ENCODE measurements at places on chromosomes 2 and 18. TPM values are rescaled to one million over a fixed set of nuclear protein-coding genes. Genes with fewer than 3 reads are reported as not detected.

DNA sequence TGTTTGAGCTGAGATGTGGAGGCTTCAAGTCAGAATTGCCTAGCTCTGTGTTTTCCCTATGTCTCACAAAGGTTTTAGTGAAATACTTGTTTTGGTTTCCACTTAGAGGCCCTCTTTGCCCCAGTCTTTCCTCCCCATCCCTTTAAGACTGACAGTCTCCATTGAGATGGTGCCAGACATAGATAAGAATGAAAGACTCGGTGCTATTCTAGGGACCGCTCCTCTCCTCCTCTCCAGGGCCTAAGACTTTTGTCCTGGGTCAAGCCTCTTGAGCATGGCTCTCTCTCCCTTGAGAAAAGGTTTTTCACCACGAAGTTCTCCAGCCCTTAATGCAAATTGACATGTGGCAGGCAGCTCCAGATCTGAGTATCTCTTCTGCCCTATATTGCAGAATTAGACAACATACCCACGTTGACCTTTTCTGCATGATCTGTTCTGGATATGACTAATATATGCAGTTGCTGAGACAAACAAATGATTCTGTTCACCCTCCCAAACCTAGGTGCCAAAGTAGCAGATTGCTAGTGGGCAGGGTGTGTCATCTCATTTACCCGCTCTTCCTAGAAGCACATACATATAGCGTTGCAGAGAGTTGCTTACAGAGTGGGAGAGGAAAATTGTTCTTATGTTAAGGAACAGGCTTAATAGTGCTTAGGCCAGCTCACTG, 47.5 kb upstream of the ACSL3 start:
- H3K4me1 ChIP-seq, result peaks cover 23% of the 10 kb centered on the region
- H3K27me3 ChIP-seq, result peaks cover 7% of the 10 kb centered on the region
- no peaks in the 10 kb centered on the region for H3K36me3 ChIP-seq
- H3K4me3 ChIP-seq, result no peak overlapping the region
- DNase-seq, result peak; percentile 56
- peak overlapping the region; percentile 55 for H3K27ac ChIP-seq

GRCh38 chr18:56085551-56085950, 497.6 kb upstream of the TCF4 start:
- H3K27ac ChIP-seq, result no peak overlapping the region
- no peak for DNase-seq
- no peaks in the 10 kb centered on the region for H3K36me3 ChIP-seq
- H3K4me3 ChIP-seq, result no peak overlapping the region
- no peaks in the 10 kb centered on the region for H3K4me1 ChIP-seq

Gene SIGLEC15
- not detected for total RNA-seq

Gene LYG2
- total RNA-seq, result not detected

DNA sequence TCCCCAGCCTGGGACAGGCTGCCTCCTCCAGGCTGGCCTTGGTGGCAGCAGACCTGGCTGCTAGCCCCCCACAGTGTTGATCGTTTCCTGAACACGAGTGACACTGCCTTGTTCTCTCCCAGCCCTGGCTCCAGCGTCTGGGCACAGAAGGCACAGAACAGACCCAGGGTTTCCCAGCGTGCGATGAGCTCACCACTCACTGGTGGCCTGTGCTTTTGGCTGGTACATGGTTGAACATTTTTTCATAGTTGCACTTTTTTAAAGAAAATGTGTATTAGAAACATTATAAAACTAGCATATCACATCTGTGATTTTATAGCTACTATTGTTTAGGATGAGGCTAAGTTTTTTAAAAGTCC, 40.9 kb downstream of the SCTR start:
- H3K27ac ChIP-seq, result no peak overlapping the region
- DNase-seq, result peak; percentile 22
- H3K27me3 ChIP-seq, result no peaks in the 10 kb centered on the region

Gene ST8SIA5
- not detected for total RNA-seq

- DNase-seq, result no peak
- H3K27me3 ChIP-seq, result peaks cover 76% of the 10 kb centered on the region
- no peaks in the 10 kb centered on the region for H3K36me3 ChIP-seq
- H3K4me1 ChIP-seq, result no peaks in the 10 kb centered on the region
These were observed 7.3 kb upstream of the ATOH8 start for GRCh38 chr2:85746321-85747004.

- H3K27ac ChIP-seq, result no peak overlapping the region
- H3K4me1 ChIP-seq, result peaks cover 18% of the 10 kb centered on the region
- H3K4me3 ChIP-seq, result no peak overlapping the region
- H3K27me3 ChIP-seq, result no peaks in the 10 kb centered on the region
- no peak for DNase-seq
- H3K36me3 ChIP-seq, result peaks cover 64% of the 10 kb centered on the region
These were observed 63.5 kb downstream of the STAT4 start for GRCh38 chr2:191087311-191087710.

Gene C1QL2
- total RNA-seq, result not detected

Gene LYPD6B
- not detected for total RNA-seq

GRCh38 chr2:172924097-172924660, 151.5 kb upstream of the MAP3K20 start:
- no peak overlapping the region for H3K27ac ChIP-seq
- H3K4me3 ChIP-seq, result no peak overlapping the region
- DNase-seq, result no peak
- H3K27me3 ChIP-seq, result peaks cover 26% of the 10 kb centered on the region
- no peaks in the 10 kb centered on the region for H3K4me1 ChIP-seq
